ENCODE measurements at places on chromosomes 3 and 15.

- no peak for DNase-seq
These were observed 148.8 kb upstream of the ROPN1 start for GRCh38 chr3:124140746-124141145.

GRCh38 chr3:194937144-194937543 lies 251.5 kb downstream of the FAM43A start:
- DNase-seq: no peak

- DNase-seq: no peak
These were observed 1441.5 kb downstream of the OTOL1 start for GRCh38 chr3:162938083-162938482.

DNA sequence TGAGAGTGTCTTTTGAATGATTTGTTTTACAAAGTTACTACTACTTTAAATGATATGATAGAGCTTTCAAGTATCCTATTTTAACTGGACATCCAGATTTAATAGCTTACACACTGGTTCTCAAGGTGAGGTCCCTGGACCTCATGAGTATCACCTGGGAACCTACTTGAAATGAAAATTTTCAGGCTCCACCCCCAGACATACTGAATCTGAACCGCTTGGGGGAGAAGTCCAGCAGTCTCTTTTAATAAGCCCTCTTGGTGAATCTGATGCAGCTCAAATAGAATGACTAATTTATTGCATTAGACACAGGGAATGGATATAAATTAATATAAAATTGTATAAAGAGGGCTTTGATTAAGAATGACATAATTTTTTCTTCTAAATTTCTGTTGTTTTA lies 29.4 kb upstream of the SLITRK3 start:
- DNase-seq: no peak

- DNase-seq: peak; percentile 36
These were observed 54.4 kb downstream of the ROPN1B start for GRCh38 chr3:126023390-126023789.

DNA sequence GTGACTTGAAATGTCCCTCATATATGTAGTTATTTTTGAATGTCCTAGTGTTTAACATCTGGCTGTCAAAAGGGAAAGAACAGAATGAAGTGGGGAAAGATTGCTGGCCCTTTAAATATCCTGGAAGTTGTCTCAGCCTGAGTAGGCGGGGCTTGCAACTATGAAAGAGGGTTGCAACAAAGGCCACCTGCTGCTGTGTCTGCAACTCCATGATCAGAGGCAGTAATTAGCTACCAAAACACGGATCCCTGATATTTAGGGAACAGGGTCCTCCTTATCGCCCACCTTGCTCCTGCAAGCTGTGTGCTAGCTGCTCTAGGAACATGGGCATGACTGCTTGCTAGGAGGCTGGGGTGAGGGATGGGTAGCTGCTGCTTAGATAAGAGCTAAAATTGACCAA lies 100.2 kb upstream of the CFAP20DC start:
- DNase-seq: no peak

GRCh38 chr3:191424881-191425280 lies 36.1 kb upstream of the PYDC2 start:
- DNase-seq: no peak

GRCh38 chr3:15284121-15284889 lies 48.1 kb downstream of the SH3BP5 start:
- peak; percentile 87 for DNase-seq

- no peak for DNase-seq
These were observed 265.3 kb upstream of the POU1F1 start for GRCh38 chr3:87541723-87542122.

GRCh38 chr15:58409861-58410260 lies 21.9 kb upstream of the LIPC start:
- no peak for DNase-seq

All from NCI-H1694 treated with DMSO at 0.1 percent for 48 hours (cell line).